Dermis blood vessel endothelial cell (primary cell): ENCODE measurements at places on chromosomes 2 and 18. TPM values are rescaled to one million over a fixed set of nuclear protein-coding genes. Genes with fewer than 3 reads are reported as not detected.
A peak's percentile ranks its signal among the peaks of the same experiment; 100 is the strongest.

The SNORC gene
- 0.34 and 0.84 TPM in 2 replicates for total RNA-seq

The HOXD12 gene
- total RNA-seq = not detected in 2 replicates

- DNase-seq = no peak
Observed at GRCh38 chr2:142966284-142966683, 88.8 kb downstream of the KYNU start.

The DES gene
- not detected in 2 replicates for total RNA-seq

- DNase-seq = no peak
Observed at GRCh38 chr2:239288951-239289511, 111.8 kb downstream of the HDAC4 start.

DNA sequence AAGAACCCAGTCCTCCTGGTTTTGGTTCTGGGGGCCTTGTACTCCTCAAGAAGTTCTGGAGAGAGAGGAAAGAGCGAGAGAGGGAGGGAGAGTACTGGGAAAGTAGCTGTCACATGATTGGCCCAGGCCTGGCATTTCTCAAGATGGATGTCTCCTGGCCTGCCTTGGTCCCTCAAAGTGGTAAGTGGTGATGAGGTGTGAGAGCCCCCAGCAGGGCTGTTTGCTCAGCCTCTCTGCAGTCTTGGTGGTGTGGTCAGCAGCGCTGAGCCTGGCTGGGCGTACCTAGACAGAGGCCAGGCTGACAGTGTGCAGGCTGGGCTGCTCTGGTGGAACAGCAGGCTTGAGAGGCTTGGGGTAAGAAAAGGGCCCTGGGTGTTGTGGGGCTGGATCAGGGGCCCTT lies 2.5 kb downstream of the SPEG start:
- no peak for DNase-seq

- DNase-seq = no peak
Observed at GRCh38 chr2:60708630-60709320, 47.3 kb upstream of the PAPOLG start.

GRCh38 chr2:109454304-109454703 lies 159.5 kb downstream of the SEPTIN10 start:
- no peak for DNase-seq

DNA sequence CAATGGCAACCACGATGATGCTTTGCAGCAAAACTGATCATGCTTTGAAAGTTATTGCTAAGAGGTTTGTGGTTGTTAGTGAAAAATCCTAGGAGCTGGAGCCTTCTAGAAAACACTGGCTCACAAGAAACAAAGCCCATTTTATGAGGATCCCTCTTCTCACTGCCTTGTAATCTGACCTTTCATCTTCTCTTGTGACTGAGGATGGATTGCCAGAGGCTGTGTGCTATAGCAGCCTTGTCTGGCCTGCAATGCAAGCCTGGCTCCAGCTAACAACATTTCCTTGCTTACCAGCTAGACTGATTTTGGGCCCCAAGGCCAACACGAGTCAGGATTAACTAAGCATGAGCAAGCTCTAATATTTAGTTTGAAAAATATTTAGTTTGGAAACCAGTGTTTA lies 13.1 kb downstream of the PIEZO2 start:
- no peak for DNase-seq

The GTF2A1L gene
- total RNA-seq = 0.09 TPM in 1 of 2 replicates, not detected in the other

The ZNF2 gene
- total RNA-seq = 8.8 and 12.4 TPM in 2 replicates

DNA sequence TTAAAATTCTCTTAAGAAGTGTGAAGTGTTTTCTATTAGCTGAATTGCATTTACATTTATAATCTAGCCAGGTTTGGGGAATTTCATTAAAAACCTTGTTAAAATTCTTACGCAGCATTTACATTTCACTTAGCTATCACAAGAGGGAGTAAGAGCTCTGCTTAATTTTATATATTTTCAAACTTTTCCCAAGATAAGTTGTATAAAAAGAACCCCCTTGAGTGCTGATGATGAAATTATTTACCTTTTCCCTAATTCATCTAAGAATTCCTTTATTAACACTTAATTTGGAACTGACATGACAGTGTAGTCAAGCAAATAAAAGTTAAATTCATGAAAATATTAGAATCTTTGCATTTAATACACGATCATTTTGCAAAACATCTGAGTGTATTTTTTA lies 54.2 kb upstream of the ZSWIM2 start:
- peak; percentile 46 for DNase-seq

DNA sequence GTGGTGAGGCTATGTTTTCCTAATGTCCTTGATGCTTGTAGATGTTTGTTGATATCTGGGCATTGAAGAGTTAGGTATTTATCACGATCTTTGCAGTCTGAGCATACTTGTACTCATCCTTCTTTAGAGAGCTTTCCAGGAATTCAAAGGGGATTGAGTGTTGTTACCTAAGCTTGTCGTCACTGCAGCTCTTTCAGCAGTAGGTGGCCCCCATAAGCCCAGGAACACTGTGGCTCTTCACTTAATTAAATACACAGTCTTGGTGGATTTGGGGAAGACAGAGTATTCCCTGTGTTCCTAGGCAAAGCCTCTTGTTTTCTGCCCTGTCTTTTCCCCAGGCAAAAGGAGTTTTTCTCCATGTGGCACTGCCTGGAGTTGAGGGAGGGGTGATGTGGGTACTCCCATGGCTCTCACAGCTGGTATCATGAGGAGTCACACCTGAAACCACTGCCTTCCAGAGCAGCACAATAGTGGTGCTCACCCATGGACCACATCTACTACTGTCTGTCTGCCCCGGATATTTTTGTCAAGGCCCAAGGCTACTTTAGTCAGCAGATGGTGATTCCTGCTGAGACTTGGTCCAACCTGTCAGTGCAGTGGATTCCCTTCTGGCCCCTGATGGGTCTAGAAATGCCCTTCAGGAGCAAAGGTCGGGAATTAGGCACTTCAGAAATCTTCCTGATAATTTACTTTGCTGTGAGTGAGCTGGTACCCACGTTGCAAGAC lies 95.7 kb downstream of the GALNT13 start:
- DNase-seq = no peak

- DNase-seq = peak; percentile 13
Observed at GRCh38 chr2:159515441-159515840, 100.9 kb downstream of the BAZ2B start.

DNA sequence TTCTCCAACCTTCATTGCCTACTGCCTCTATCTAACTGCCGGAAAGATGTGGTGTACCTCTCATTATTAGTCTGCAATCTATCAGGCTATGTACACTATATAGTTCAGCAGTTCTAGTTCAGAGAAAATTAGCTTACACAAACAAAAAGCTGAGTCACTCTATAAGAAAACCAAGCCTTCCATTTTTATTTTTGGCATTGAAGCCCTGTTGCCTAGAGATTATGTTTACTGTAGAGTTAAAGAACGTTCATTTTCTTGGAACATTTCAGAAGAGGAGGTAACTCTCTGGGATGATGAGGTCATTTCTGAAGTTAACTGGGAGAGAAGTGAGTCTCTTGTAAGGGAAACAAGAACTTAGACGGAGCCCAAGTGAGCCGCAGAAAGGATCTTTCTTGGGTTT lies 133.5 kb downstream of the FAM124B start:
- DNase-seq = peak; percentile 8

DNA sequence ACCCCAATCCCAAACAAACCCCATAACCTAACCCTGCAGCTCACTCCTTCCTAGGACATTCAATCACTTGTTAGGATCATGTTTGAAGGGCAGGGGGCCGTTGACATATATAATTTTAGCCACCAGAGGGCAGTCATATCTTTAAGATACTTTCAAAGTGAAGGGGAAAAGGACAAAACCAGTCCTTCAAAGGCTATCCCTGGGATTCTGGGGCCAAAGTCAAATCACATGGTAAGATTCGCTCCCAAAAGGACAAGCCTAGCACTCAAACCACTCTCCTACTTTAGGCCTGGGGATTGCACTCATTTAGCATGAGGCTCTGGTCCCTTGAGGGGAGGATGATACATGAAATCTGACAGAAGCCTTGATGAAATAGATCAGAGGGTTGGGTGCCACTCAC lies 44.6 kb downstream of the HAUS1 start:
- DNase-seq = peak; percentile 70

The CDK15 gene
- total RNA-seq = not detected in 2 replicates

The CKAP2L gene
- 2.4 and 12.8 TPM in 2 replicates for total RNA-seq

DNA sequence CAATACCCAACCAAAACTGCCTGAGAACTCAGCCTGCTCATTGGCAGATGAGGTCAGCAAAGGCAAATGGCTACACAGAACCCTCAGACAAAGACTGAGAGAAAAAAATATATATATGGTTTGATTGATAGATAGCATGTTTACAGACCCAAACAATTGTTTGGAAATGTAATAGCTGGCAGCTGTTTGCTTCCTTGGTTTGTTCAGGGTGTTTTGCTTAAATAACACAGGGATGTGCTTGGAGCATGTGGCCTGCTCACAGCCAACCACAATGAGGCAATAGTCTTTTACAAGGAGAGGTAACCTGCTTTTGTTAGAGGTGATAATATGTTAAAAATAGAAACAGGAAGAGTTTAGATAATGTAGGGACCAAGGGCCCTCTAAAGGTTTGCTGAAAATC lies 84.5 kb downstream of the PDK1 start:
- peak; percentile 17 for DNase-seq

The ITGA6 gene
- total RNA-seq = 338 and 347 TPM in 2 replicates

The TSPYL6 gene
- not detected in 2 replicates for total RNA-seq

DNA sequence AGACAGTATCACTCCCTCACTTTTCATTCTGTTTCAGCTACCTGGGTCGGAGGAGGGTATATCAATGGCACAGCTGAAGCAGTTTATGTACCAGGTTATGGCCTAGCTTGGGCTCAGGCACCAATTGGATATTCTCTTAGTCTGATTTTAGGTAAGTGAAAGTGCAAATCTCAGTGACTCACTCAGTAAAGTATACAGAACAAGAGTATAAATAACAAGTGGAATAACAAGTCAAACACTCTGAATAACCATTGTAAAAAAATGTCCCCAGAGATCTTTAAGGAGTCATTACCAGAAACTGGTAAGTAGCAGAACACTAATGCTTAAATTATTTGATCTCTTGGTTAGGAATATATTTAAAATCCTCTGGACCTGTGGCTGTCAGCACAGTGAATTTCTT lies 5.7 kb downstream of the SLC5A7 start:
- no peak for DNase-seq

DNA sequence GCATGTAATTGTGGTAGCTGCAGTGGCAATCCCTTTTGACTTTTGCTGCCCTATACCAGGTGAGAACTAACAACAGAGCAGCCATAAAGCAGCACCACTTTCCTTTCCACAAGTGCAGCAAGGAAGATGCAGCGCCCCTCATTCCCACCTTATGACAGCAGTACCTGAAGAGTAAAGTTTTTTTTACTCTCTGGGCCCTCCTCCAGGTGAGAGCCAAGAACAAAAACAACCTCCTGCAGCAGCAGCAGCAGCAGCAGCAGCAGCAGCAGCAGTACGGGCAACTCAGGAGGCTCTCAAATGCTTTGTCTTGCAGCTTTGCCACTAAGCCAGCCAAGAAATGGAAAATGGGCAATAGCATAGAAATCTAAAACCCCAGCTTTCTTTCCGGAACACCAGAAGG lies 397.5 kb downstream of the FIGN start:
- no peak for DNase-seq

GRCh38 chr18:69217196-69218000 lies 183.3 kb upstream of the DOK6 start:
- no peak for DNase-seq

DNA sequence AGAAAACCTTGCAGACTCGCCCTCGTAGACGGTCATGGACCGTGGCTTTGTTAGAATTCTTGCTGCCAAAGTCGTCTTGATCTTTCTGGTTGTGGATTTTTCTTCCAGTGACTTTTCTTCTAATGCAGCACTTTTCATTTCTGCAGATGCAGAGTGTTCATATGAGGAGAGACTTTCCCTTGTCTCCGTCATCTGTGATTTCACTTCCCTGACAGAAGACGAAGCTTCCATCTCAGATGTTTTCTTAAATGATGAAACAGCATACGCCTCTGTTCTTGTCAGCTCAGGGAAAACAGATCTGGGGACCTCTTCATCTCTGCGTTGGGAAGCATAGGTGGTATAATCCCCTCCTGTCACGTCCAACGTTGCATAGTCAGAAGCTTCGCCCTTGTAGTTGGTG lies 50.9 kb downstream of the PLEKHA3 start:
- DNase-seq = no peak

DNA sequence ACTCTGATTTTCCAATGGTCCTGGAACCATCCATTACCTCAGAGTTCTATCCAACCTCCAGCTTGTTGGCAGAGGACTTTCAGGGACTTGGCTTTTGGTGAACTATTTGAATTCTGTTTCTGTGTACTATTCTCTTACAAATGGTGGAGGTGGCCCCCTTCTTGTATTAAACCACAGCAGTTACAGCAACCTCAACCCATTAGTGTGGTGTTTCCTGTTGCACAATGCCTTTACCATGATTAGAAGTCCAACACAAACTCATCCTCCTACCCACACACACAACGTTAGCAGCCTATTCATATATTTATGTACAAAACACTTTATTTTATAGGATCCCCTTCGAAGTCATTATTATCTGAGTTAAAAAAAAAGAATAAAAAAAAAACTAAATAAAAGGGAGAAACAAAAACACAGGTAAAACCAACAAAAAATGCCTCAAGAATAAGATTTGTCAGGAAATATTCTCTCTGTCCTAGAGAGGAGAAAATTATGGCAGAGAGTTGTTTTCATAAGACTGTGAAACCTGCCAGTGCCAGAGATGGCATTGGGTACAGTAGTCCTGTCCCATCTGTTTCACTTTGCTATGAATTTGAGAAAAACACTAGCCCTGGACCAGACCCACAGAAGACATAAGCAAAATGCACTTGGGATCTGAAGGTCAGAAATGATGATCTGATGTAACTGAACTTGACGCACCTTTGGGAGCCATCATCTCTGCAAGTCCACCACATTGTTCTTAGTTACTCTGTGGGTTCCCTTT lies 1896.0 kb upstream of the PIK3C3 start:
- DNase-seq = no peak

DNA sequence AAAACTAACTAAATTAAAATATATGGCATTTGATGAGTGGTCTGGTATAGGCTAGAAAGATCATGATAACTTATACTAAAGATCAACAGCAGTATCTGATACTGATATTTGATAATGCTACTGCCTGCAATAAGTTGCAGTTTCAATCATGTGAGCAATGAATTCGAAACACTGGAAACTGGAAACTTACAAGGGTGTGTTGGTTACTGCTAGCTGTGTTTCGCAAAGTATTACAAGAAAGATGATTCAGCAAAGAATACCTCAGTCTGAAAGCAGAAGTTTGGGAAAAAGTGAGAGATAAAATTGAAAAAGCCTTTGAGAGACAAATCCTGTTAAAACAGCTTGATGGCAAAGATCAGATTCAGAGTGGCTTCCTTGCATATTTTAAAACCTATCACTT lies 294.5 kb downstream of the CCDC178 start:
- no peak for DNase-seq

- peak; percentile 66 for DNase-seq
Observed at GRCh38 chr2:206164261-206164862, 4.7 kb downstream of the EEF1B2 start.

The SNTG2 gene
- 0.17 TPM in 1 of 2 replicates, not detected in the other for total RNA-seq

The ATP5F1A gene
- total RNA-seq = 911 and 931 TPM in 2 replicates
